ENCODE measurements at places on chromosomes 4 and X.
A peak's percentile ranks its signal among the peaks of the same experiment; 100 is the strongest.

DNA sequence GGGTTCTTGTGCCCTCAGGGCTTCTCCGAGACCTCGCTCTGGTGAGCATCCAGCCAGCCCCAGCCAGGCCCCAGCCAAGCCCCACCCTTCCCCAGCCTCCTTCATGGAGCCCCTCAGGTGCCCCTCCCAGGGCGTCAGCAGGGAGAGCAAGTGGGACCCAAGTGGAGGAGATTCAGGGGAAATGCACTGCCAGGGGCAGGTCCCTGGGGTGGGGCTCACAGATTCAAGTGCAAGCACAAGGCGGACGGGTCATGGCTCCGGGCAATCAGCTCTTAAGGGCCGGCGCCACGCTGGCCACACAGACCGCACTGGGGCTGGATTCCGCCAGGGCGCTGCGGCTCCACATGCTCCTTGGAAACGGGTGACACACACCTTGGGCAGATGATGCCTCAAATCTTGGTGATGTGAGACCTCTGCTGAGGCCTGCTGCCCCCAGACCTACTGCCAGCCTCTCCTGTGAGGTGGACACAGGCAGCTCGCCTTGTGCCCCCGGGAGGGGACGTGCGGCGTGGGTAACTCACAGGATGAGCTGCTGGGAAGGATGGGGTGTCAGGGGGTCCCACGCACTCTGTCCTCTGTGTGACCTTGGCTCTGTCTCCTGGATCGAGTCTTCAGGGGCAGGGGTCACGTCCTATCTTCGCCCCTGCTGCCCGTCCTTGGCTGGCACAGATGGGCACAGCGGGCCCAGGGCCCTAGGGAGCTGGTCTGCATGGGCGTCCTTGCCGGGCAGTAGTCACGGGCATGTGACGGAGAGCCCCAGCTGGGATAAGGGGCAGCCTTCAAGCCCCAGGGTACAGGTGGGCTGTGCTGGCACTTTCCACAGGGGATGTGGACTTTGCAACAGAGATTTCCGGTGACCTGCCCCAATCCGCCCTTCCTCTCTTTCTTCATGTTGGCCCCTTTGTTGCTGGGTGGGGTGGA, 17.1 kb downstream of the NAT8L start:
- DNase-seq: no peak

- DNase-seq: peak; percentile 60
Measured at GRCh38 chrX:3811331-3812311, 98.2 kb upstream of the PRKX start.

GRCh38 chr4:76208005-76208765, 5.4 kb downstream of the SCARB2 start:
- no peak for DNase-seq

- no peak for DNase-seq
Measured at GRCh38 chrX:29478336-29479069, 736.9 kb upstream of the MAGEB2 start.

DNA sequence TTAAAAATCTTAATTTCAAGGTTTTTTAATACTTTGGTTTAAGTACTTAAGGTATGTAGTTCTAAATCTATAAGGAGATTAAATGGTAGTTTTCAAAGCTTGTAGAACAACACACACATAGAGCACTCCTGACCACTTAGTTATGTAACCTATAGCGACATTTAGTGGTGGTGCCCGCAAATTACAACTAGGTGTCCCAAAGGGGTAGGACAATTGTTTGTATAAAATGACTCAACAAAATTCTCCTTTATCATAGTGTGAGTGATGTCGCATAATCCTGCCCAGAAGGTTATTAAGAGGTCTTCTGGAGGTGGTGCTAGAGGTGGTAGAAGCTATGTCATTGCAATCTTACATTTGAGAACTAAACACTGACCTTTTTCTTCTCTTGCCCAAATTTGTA, 373.0 kb upstream of the RASGEF1B start:
- peak; percentile 64 for DNase-seq

DNA sequence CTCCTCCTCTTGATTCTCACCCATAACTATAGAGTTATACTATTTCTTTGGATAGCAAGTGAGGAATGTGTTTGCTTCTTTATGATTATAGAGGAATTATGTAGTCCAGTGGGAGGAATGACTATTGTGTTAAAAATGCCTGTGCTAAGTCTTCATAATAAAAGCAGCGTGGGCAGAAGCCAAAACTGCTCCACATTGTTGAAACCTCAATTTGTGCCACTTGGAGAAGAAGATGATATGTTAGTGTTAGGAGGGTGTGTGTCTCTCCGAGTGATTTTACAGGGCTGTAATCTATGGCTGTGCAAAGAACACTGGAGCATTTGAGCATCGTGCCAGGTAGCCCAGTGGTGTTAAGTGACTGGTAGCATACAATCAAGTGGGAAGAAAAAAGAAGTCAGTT, 74.3 kb downstream of the FRAS1 start:
- DNase-seq: no peak

DNA sequence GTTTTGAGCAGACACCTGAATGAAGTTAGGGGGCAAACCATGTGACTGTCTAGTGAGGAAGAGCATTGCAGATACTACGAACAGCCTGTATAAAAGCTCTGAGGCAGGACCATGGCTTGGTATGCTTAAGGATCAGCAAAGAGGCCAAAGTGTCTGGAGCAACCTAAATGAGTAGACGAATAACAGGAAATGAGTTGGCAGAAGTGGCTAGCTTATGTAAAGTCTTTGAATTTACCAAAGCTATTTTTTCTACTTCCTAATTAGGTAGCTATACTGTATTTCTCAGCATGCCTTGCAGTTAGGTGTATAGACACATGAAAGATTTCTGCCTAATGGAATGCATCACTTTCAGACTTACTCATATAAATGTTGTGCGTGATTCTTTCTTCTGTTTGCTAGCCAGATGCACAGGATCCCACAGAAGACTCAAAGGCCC, 9.3 kb upstream of the GPRIN3 start:
- DNase-seq: peak; percentile 48
